Esophagus squamous epithelium (tissue), 5 donors: ENCODE measurements at places on chromosomes 4 and X.

- DNase-seq, result no peak
These were observed 138.6 kb upstream of the NKX1-1 start for GRCh38 chr4:1544861-1545281.

DNA sequence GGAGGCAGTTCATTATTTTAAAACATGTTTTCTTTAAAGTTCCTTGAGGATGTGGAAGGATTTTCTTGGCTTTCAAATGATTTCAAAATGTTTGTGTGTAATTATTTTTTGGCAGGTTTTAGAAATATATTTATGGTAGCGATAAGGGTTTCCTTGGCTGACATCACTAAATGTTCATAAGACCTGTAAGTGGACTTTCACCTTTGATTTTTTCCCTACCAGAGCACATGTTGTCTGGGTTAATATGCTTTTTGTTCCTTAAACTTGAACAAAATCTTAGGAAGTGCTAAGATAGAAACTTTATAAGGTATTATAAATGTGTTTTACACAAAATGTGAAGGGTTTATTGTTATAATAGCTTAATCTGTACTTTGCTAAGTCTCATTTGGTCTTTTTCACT lies 315.6 kb downstream of the PCDH7 start:
- no peak for DNase-seq

GRCh38 chr4:3177905-3178304 lies 71.1 kb upstream of the MSANTD1 start:
- no peak for DNase-seq

GRCh38 chr4:87442889-87443288 lies 20.5 kb downstream of the NUDT9 start:
- no peak for DNase-seq

- no peak for DNase-seq
These were observed 140.3 kb upstream of the PGRMC2 start for GRCh38 chr4:128427832-128428366.

- no peak for DNase-seq
These were observed 7.6 kb downstream of the ANOS1 start for GRCh38 chrX:8724300-8724699.

- DNase-seq, result no peak
These were observed at the start of gene EMCN for GRCh38 chr4:100517864-100518341. EMCN (minus strand) TSS chr4:100518022; CDS start chr4:100517914, 108 bp downstream.

- DNase-seq, result no peak
These were observed 39.7 kb downstream of the HMGB2 start for GRCh38 chr4:173294444-173294843.

DNA sequence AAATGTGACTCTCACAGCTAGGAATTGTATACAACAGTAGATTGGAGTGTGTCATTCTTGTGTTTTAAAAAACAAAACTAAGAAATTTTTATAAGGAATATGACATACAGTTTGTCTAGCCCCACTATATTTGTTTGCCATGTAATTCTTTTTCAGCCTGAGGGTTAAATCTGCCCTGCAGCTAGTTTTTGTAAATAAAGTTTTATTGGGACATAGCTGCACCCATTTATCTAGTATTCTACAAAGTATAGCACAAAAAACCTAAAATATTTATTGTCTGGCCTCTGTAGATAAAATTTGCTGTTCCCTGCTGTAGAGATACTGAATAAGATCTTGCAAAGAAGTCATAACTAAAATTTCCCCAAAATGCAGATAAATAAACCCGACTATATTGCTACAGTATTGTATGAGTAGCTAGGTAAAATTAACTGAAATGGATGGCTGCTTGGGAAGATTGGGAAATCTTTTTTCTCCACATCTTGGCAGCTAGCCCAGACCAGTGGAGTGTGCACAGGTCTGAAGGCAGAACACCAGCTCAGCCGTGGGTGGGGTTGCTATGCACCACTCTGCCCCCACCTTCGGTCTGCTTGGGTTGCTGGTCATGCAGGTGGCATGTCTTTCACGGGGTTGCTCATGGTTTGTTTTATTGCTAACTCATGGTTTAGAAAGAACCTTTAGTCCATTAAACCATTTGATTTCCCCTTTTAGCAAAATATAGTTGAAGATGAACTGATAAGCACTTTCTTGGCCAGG lies 127.9 kb downstream of the KLHL8 start:
- no peak for DNase-seq

GRCh38 chr4:95580226-95580625 lies 31.5 kb upstream of the UNC5C start:
- DNase-seq, result no peak

DNA sequence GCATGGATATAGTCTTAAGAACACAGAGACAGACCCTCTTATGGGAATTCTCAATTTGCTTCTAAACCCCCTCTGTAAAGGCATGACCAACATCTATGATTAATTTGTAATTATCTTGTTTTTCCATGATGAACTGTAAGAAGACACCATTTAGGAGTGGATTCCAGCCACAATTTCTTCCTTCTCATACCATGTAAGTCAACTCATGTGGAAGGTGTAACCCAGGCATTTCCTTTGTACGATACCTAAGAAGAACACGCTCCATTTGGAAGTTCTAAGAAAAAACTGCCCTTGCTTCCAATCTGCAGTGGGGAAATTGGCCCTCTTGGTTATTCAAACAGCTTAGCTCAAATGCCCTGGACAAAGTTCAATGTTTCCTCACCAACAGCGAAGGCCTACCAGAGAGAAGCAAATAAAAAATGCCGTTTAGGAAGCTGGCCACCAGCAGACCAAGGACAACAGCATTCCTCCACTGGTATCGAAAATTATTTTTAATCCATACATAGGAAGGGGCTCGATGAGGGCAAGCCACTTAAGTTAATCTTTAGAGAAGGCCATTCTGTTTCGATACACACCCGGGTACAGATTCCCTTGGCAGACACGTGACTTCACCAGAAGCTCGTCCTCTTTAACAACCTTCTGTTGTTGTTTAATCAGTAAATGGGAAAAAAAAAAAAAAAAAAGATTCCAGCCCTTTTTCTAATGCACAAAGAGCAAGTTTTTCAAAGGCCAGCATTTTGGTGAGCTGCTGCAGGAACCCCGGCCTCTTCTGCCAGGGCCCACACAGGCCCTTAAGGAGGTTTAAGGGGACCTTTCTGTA lies 2.6 kb downstream of the DHRSX start:
- no peak for DNase-seq
